Myometrial cell (primary cell): ENCODE measurements at places on chromosomes 4 and X. TPM values are rescaled to one million over a fixed set of nuclear protein-coding genes. Genes with fewer than 3 reads are reported as not detected.

The ANXA3 gene
- 20.8 and 26.4 TPM in 2 replicates for total RNA-seq

The COL25A1 gene
- total RNA-seq = not detected in 2 replicates

The GPR34 gene
- total RNA-seq = not detected in 2 replicates

The FDCSP gene
- not detected in 2 replicates for total RNA-seq

The RTL3 gene
- total RNA-seq = under 0.01 and 0.89 TPM in 2 replicates

The TXK gene
- total RNA-seq = 0.86 and 2.7 TPM in 2 replicates

The DCAF16 gene
- total RNA-seq = 12.4 and 22.0 TPM in 2 replicates

The ATP6AP1 gene
- 56.2 and 66.3 TPM in 2 replicates for total RNA-seq

The CENPVL3 gene
- total RNA-seq = not detected in 2 replicates

The BMPR1B gene
- 0.29 TPM in 1 of 2 replicates, not detected in the other for total RNA-seq

The GUCY1A1 gene
- total RNA-seq = 0.35 TPM in 1 of 2 replicates, not detected in the other

The SSX1 gene
- not detected in 2 replicates for total RNA-seq

The SLC2A9 gene
- 2.8 TPM in 1 of 2 replicates, not detected in the other for total RNA-seq

The HSFX4 gene
- total RNA-seq = not detected in 2 replicates

The SPANXA2 gene
- total RNA-seq = not detected in 2 replicates

The CCDC158 gene
- not detected in 2 replicates for total RNA-seq

The HTN3 gene
- total RNA-seq = not detected in 2 replicates

The ATP8A1 gene
- 0.35 and 0.58 TPM in 2 replicates for total RNA-seq

The PAGE2 gene
- total RNA-seq = not detected in 2 replicates

The SSX2 gene
- not detected in 2 replicates for total RNA-seq

The LDB2 gene
- total RNA-seq = 9.0 and 12.4 TPM in 2 replicates

The CAMK2D gene
- total RNA-seq = 37.2 and 42.7 TPM in 2 replicates

The BEX4 gene
- total RNA-seq = 12.4 and 17.9 TPM in 2 replicates

The MAGEB4 gene
- total RNA-seq = not detected in 2 replicates

The SEC31A gene
- total RNA-seq = 259 and 288 TPM in 2 replicates

The SHROOM2 gene
- total RNA-seq = 11.8 and 11.9 TPM in 2 replicates
